ENCODE measurements at places on chromosomes 11 and 22. TPM values are rescaled to one million over a fixed set of nuclear protein-coding genes. Genes with fewer than 3 reads are reported as not detected.

- H3K27ac ChIP-seq: no peak overlapping the region
- H3K4me3 ChIP-seq: no peak overlapping the region
- no peak for DNase-seq
- H3K27me3 ChIP-seq: peaks cover 12% of the 10 kb centered on the region
- no peaks in the 10 kb centered on the region for H3K4me1 ChIP-seq
- H3K36me3 ChIP-seq: no peaks in the 10 kb centered on the region
Measured at GRCh38 chr11:119486691-119487259, 63.8 kb upstream of the THY1 start.

DNA sequence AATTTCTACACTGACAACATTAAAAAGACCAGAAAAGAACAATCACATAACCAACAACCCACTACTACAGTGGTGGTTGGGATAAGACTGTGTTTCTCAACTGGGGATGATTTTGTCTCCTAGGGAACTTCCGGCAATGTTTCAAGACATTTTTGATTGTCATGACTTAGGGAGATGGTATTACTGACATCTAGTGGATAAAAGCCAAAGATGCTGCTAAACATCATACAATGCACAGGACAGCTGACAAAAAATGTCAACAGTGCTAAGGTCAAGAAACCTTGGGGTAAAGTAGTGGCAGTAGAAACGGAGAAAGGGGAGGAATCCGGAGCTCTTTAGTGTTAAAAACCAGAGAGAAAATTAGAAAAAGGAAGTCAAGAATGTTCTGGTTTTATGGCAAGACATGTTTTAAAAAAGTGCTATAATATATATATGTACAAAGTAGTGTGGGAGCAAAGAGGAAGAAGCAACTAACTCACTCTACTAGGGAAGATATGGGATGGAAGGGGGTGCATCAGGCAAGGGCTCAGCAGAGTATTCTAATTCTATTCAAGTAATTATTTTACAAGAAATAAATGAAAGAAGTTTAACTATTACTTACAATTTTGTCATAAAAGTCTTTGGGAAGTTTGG lies 37.2 kb downstream of the CKAP5 start:
- no peak for DNase-seq
- peaks cover 5% of the 10 kb centered on the region for H3K4me1 ChIP-seq
- H3K36me3 ChIP-seq: peaks cover 36% of the 10 kb centered on the region
- H3K27me3 ChIP-seq: no peaks in the 10 kb centered on the region
- no peak overlapping the region for H3K4me3 ChIP-seq

DNA sequence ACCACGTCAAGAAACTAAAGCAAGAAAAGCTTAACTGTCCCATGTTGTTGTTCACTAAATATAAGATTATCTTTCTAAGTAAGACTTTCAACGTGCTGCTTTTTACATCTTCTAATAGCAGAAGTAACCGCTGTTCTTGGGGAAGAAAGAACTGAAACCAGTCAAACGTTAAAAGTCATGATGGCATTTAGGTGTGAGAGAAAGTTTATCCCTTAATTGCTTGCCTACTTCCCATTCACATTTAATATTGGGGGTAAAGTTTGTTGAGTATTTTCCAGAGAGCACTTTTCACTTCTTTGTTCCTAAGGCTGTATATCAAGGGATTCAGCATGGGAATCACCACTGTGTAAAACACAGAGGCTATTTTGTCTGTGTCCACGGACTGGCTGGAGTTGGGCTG lies 970 bp downstream of the OR5B21 start:
- H3K27me3 ChIP-seq: no peaks in the 10 kb centered on the region
- H3K4me3 ChIP-seq: no peak overlapping the region
- peaks cover 19% of the 10 kb centered on the region for H3K4me1 ChIP-seq
- DNase-seq: no peak

FOLR1 gene
- not detected for total RNA-seq

KAT5 gene
- total RNA-seq: 56.5 TPM
